ENCODE measurements at places on chromosomes 5 and 9.

DNA sequence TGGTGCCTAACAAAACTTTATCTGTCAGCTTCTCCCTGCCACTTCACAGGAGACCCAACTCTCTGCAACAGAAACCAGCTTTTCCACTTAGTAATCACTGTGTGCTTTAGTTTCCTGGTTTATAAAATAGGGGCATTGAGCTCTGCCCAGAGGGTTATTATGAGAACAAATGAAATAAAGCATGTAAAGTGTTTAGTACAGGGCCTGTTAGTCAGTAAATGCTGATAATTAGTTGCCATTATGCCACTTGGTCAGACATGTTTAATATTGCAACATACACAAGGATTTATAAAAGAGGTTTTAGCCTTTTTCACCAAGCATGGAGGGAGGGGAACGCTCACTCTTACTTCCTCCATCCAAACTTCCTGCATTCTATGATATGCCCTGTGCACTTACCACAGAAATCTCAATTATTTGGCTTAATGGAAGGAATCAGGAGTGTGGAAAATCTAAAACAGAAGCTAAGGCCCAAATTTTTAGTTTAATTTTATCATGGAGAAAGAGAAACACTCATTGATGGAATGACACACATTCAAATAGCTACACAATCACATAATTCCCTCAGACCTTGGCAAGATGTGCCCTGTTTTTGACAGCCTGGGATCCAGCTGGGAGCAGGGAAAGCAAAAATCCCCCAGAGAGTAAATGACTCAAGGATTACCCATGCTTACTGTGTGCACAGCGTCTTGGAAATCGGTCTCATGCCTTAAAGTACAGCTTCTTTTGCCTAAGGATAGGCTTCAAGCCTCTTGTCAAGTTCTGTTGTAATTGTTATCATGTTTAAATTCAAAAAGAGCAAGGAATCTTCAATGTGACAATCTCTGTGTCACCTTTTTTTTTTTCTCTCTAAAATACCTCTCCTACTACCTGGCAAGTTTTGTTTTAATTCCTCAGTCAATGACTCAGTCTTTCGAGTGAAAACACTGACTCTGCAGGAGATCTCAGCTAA lies 34.0 kb downstream of the ZNF474 start:
- peak; percentile 18 for DNase-seq

GRCh38 chr5:146007270-146007669 lies 70.9 kb downstream of the SH3RF2 start:
- no peak for DNase-seq

- DNase-seq = no peak
These were observed 6.0 kb downstream of the BARX1 start for GRCh38 chr9:93949073-93949693.

DNA sequence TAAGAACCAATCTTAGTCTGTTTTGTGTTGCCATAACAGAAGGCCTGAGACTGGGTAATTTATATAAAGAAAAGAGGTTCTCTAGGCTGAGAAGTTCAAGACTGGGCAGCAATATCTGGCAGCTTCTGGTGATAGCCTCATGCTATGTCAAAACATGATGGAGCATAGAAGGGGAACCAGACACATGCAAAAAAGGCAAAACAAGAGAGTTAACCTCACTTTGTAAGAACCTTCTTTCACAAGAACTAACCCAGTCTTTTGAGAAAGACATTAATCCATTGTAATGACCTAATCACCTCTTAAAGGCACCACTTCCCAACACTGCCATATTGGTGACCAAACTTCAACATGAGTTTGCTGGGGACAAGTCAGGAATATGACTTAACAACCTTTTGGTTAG lies 37.3 kb downstream of the FSD1L start:
- no peak for DNase-seq

DNA sequence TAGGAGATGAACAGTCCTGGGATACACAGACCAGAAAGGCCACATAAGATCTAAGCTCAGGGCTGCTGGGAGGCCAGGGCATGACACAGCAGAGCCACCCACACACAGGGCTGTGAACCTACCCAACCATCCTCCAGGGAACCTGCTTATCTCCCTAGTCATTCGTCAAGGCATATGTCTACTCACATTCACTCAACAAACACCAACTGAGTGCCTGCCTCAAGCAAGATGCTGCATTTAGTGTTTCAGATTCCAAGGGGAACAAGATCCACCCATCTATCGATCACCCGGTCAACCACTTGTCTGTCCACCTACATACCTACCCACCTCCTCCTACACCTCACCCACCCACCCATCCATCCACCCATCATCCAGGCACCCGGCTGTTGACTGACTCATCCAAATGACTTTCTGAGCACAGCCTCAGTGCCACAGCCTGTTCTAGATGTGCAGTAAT lies 1.9 kb downstream of the DPM2 start:
- DNase-seq = no peak

GRCh38 chr5:176692839-176693476 lies 45.7 kb downstream of the TSPAN17 start:
- no peak for DNase-seq

DNA sequence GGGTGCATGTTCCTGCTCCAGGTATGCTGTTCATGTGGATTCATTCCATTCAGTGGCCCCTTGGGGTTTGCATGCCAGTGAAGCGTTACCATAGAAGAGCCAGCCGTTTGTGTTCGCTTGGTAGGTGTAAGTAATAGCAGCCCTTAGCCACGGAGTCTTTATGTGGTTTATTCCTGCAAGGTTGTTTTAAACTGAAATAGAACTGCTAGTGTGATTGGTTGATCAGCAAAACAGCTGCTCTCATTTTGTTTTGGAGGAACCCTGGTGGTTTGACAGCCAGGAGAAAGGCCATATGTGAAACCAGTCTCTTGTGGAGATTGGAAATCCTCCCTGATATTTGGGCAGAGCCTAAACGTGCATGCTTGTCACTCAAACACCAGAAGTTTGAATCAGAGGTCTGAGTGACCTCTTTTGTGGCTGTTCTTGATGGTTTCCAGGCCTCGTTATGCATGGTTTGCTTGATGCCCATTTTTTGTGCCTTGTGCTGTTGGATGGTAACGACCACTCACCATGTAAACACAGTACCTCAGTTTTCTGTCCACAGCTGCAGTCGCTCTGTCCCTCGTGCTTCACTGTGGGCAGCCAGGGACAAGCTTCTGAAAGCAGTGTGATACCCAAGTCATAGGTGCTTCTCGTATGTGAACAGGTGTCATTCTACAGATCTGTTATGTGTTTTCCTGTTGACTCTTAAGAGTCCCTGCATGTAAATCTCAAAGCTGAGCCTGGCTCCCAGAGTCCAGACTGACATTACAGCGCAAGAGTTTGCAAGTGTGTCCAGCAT lies 58.3 kb upstream of the NXNL2 start:
- DNase-seq = no peak

- DNase-seq = no peak
These were observed 57.1 kb upstream of the PSD2 start for GRCh38 chr5:139738193-139739149.

- DNase-seq = no peak
These were observed 370.8 kb upstream of the RIOK2 start for GRCh38 chr5:97553604-97554452.

- DNase-seq = no peak
These were observed 8.0 kb downstream of the KIAA1191 start for GRCh38 chr5:176353533-176353932.

GRCh38 chr5:53900677-53901076 lies 340.2 kb downstream of the NDUFS4 start:
- DNase-seq = no peak

DNA sequence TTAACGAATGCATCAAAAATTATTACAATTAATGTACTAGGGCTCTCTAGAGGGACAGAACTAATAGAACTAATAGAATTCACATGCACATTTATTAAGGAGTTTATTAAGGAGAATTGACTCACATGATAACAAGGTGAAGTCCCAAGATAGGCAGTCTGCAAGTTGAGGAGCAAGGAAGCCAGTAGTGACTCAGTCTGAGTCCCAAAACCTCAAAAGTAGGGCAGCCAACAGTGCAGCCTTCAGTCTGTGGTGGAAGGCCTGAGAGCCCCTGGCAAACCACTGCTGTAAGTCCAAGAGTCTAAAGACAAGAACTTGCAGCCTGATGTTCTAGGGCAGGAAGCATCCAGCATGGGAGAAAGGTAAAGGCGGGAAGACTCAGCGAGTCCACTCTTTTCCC lies 633.8 kb downstream of the SEMA5A start:
- no peak for DNase-seq

DNA sequence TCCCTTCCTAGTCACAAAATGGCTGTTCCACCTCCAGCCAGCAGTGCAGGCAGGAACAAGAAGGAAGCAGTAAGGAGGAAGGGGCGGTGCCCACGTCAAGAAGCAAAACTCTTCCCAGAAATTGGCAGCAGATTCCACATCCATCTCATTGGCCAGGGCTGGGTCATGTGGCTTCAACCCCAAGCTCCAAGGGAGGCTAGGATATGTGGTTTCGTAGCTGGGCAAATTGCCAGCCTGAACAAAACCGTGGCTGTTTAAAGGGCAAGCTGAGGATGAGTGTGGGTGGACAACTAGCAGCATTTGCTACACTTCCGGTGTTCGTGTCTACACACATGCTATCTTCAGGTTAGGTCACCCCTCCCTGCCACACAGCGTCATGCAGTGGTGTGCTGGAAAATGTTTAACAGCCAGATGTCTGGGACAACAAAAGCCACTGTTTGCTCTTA lies 92.1 kb upstream of the MAP1B start:
- DNase-seq = peak; percentile 50

GRCh38 chr5:60763061-60763460 lies 63.1 kb upstream of the DEPDC1B start:
- no peak for DNase-seq

GRCh38 chr5:138884094-138884493 lies 9.0 kb upstream of the LRRTM2 start:
- DNase-seq = no peak

- DNase-seq = no peak
These were observed 13.4 kb downstream of the ZBED3 start for GRCh38 chr5:77073667-77074066.

DNA sequence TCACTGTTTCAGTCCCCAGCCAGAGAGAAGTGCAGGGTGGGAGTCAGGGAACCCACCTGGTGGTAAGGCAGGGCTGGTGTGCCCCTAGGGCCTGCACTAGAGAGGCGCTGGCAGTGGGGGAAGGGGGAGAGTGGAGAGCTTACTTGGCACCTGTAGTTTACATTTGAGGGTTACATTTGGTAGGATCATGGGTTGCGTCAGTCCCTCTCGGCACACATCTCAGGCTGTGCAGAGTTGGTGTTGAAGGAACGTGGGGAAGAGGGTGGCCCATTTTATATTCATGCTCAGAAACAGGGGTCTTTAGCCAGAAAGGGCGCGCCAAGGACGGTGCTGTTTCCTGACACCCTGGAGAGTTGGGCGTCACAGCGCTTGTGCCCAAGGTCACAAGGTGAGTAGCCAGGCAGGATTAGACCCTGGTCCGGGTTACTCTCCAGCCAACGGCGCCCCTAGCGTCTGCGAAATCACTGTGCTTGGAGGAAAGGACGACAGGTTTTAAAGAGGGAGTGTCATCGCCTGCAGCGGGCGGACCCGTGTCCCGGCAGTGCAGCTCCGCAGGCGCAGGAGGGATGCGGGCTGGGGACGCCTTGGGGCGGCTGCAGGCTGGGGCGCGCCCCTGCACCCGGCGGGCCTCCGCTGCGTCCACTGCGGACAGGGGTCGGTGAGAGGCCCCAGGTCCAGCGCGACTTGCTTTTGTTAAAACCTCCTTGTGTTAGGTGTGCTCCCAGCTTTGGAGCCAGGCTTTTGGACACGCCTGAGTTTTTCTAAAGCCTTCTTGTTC lies 272.6 kb downstream of the FANCC start:
- no peak for DNase-seq

GRCh38 chr9:133420392-133420827 lies 1.8 kb upstream of the ADAMTS13 start:
- no peak for DNase-seq

DNA sequence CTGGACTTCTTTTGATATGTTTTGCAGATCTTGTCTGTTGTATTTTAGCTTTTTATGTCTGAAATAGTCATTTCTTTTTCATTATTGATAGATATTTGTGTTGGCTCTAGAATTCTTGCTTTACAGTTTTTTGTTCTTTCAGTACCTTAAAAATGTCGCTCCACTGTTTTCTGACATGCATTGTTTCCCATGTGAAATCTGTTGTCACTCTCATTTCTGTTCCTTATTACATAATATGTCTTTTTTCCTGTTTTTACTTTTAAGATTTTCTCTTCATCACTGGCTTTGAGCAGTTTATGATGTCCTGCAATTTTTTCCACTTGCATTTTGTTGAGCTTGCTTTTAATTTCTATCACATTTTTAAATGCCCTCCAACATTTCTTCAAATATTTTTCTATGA lies 270.4 kb upstream of the TARS1 start:
- no peak for DNase-seq

GRCh38 chr5:132233811-132234683 lies 6.4 kb upstream of the P4HA2 start:
- no peak for DNase-seq

DNA sequence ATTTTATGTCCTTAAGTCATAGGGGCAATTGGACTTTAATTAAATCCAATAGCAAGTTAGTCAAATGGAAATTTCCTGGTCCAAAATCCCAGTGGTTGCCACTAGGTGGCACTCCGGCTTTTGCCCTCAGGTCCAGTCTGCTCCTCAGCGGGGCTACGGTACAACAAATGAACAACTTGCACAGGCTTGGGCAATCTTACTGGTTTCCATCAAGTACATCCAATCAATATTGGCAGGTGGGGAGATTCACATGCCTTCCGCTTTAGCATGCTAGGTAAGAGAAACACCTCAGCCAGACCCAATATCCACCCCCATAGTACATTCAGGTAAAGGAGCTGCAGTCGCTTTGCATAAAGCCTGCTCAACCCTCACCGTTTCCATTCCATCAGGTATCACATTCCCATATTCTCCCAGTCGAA lies 6.3 kb upstream of the MXD3 start:
- peak; percentile 34 for DNase-seq

GRCh38 chr5:74556631-74557595 lies 83.6 kb downstream of the ENC1 start:
- no peak for DNase-seq

- no peak for DNase-seq
These were observed 16.9 kb downstream of the SEMA4D start for GRCh38 chr9:89480825-89481537.

DNA sequence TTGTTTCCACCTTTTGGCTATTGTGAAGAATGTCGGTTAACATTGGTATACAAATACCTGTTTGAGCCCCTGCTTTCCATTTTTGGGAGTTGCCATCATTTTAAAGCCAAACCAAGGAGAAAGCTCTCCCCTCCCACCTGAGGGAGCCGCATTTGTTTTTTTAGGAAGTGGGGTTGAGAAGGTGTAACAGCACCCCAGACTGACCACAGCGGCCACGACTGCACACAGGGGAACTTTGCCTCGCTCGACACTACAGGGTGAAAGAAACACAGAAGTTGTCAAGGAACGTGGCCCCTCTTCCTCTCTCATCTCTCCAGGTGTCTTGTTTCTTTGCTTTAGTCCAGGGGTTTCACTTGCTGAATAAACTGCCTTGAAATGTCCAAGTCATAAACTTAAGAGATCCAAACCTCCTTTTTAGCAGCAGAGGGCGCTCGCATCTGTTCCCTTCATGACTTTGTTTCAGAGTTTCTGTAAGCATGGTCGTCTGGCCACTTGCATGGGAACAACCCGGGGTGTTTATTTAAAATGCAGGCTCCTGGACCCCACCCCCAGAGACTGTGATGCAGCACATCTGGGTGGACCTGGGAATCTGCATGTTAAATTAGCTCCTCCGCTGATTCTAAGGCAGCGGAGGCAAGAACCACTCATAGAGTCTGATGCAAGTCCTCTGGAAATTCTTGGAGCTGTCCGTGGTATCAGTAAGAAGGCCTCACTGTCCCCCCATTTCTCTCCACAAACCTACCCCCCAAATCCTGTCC lies 2.1 kb upstream of the TTLL11 start:
- DNase-seq = no peak

GRCh38 chr5:34538026-34538672 lies 118.0 kb upstream of the RAI14 start:
- no peak for DNase-seq

- no peak for DNase-seq
These were observed 79.4 kb downstream of the PTTG1 start for GRCh38 chr5:160500786-160501779.

Measured in SK-N-MC (cell line).